Nephron progenitor cell (in vitro differentiated cells): ENCODE measurements at places on chromosomes 4 and X.
A peak's percentile ranks its signal among the peaks of the same experiment; 100 is the strongest.

DNA sequence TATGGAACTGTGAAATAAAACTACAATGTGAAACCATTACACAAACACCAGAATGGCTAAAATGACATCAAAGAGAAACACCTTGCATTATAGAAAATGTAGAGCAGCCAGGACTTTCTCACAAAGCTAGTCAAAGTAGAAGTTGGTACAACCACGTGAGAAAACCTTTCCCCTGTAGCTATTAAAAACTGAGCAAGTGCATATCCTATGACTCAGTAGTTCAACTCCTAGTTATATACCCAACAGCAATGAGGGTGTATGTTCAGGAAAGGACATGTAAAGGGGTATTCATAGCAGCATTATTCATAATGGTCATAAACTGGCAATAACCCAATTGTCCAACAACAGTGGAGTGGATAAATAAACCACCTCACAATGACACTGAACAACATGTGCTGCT lies 177.5 kb upstream of the NUDT10 start:
- DNase-seq = no peak

DNA sequence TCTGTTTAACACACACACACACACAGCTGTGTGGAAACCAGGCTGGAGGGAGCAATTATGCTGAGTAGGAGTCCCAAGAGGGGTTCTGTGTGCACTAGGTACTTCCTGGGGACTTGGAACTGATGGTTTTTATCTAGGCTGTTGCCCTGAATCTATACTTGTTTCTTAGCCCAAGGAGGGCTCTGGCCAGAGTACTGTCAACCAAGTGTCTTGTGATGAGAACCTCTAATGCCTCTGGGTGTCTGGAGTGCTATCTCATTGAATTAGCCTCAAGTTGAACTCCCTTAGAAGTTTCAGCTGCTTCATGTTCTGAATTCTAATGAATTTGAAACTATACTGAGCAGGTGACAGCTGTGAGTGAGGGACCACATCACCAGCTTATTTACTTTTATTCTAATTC lies 16.6 kb downstream of the ARHGAP24 start:
- DNase-seq = no peak

DNA sequence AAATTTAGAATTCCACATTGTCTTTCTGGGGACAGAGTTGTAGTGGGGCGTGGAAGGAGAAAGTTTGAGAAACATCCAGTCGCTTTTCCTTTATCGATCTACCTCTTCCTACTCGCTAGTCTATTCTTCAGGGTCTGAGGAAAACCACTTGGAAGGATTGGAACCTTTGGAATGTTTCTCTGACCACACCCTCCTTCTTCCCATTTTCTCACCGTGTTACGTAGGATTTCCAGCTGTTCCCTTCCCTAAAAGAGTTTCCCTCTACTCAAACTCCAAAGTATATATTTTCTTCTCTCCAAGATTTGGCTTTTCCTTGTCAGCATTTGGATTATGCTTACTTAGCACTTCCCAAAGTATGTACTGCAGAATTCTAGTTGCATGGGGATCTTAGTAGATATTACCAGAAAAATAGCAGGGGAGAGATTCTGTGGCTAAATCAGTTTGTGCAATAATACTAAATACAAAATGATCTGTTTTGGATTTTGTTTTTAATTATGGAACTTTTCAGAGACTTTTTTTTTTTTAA lies 4.9 kb downstream of the ENPEP start:
- DNase-seq = no peak

- DNase-seq = no peak
Measured at GRCh38 chr4:79739912-79740311, 331.9 kb upstream of the GK2 start.

- DNase-seq = no peak
Measured at GRCh38 chr4:139208404-139208945, 31.5 kb upstream of the ELF2 start.

GRCh38 chr4:7342223-7343080 lies 92.3 kb downstream of the PSAPL1 start:
- DNase-seq = no peak

DNA sequence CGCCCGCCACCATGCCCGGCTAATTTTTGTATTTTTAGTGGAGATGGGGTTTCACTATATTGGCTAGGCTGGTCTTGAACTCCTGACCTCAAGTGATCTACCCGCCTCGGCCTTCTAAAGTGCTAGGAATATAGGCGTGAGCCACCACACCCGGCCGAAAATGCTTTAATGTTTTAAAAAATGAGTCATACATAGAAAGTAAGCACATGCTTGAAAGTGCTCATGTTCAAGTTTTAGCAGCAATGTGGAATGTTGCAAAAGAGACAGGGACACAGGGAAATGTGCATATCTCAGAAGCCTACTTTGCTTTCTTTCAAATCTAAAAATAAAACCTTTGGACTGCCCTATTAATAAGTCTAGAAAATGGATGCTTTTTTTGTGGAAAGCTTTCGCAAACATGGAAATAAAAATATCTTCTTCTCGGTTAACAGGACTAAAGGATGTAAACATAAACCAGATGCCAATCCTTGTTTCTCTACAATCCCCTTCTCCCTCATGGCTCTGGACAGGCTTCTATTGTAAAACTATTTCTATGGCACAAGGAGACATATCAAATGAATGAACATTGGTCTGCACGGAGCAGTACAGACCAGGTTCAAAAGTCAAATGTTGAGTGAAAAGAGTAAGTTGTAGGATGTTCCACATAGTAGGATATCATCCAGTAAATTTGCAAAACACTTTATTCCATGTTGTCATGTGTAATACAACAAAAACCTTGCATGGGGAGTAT lies 15.0 kb downstream of the MECP2 start:
- no peak for DNase-seq

- DNase-seq = no peak
Measured at GRCh38 chr4:143404555-143404954, 67.9 kb downstream of the GAB1 start.

DNA sequence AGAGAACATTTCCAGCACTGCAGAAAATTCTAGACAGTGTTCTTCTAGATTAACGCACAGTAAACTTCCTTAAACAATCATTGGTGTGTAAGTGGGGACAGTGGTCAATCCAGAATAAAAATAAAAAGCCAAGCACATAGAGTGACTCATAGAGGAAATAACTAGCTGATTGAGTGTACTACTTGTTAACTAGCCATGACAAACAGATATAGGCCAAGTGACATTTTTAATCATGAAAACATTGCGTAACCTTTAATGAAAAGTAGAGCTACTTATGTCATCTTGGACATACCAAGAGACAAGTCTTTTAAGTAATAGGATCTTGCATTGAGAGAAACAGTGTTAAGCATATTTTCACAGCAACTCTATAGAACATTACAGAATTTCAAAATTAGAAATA lies 233.9 kb upstream of the MAB21L2 start:
- DNase-seq = no peak

DNA sequence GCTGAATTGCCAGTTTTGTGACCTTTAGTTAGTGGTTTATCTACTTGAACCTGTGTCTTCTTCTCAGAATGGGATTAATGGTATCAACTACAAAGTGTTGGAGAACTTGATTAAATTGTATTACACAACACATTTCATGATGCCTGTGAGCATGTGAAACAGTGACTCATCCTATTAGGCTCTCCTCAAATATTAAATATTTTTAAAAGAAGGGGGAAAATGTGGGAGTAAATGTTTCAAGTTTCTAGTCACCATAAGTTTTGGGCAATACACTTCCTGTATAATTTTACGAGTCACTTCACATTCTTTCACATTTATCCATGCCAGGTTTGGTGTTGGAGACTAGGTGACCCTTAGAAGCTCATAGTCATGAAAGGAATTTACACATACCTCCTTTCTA lies 147.0 kb downstream of the HS3ST1 start:
- DNase-seq = no peak

- no peak for DNase-seq
Measured at GRCh38 chr4:149988087-149988410, 90.2 kb upstream of the DCLK2 start.

DNA sequence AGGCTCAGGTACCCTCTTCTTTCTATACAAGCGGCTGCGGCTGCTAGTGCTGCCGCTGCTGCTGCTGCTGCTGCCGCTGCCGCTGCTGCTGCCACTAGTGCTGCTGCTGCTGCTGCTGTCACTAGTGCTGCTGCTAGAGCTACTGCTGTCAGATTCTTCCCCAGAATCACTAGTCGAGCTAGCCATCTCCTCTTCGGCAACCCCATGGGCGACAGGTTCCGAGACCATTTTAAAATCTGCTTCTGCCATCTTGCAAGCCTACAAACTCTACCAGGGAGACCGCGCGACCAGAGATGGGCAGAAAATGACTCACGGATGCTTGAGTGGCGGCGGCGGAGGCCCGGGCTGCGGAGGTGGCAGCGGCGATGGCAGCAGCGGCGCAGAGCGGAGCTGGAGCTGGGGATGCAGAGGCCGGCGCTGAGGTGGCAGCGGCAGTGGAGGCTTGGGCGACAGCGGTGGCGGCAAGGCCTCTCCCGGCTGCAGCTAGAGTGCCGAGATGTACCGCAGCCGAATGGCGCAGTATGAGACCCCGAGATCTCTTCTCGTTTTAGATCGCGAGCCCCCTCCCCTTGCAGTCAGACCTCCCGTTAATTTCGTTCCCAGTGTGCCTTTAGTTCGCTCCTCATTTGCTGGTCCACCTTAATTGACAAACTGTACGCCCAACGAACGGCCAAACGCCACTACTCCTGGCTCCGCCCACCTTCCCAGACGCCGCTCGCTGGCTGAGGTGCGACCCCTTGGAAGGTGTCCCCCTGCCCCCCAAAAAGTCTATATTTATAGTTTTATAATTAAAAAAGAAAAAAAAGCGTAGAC lies at the start of gene NAP1L3:
NAP1L3 (minus strand) TSS at position 523 of the 813 bp plus-strand sequence; CDS start at position 249, 274 bp downstream.
- peak; percentile 81 for DNase-seq

DNA sequence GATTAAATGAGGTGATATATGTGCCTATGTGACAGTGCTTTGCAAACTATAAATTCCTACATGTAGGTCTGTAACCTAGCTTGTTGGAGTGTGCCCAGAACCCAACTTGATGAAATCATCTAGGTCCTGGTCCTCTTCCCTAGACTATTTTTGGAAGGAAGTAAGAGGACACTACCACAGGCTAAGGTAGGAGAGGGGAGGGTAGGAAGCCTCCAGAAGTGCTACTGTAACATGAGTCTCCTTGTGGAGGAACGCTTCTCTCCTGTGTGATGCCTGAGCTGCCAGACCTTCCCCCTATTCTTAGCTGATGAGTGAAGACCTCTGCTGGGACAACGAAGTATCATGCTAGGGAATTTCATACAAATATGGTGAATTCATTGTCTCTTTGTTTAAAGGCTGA lies 41.8 kb upstream of the IL21 start:
- no peak for DNase-seq

- peak; percentile 13 for DNase-seq
Measured at GRCh38 chr4:137610960-137611359, 78.7 kb upstream of the PCDH18 start.

DNA sequence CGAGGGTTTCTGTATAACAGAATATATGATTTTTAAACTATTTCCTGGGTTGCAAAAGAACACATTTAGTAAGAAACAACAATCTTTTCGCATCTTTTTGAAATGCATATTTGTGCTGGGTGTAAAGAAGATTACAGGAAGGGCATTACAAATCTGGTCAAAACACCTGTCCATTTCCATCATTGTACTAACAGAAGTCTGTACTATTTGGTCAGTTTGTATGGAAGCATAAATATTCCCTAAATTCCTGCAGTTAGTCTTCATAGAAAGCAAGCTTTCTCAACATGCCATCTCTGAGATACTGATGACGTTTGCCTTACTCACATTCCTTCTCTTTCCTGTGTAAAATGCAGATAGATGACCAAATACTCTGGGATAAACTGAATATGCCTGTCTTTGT lies 203.3 kb downstream of the NWD2 start:
- DNase-seq = no peak

GRCh38 chrX:84044051-84044450 lies 143.9 kb downstream of the RPS6KA6 start:
- no peak for DNase-seq

DNA sequence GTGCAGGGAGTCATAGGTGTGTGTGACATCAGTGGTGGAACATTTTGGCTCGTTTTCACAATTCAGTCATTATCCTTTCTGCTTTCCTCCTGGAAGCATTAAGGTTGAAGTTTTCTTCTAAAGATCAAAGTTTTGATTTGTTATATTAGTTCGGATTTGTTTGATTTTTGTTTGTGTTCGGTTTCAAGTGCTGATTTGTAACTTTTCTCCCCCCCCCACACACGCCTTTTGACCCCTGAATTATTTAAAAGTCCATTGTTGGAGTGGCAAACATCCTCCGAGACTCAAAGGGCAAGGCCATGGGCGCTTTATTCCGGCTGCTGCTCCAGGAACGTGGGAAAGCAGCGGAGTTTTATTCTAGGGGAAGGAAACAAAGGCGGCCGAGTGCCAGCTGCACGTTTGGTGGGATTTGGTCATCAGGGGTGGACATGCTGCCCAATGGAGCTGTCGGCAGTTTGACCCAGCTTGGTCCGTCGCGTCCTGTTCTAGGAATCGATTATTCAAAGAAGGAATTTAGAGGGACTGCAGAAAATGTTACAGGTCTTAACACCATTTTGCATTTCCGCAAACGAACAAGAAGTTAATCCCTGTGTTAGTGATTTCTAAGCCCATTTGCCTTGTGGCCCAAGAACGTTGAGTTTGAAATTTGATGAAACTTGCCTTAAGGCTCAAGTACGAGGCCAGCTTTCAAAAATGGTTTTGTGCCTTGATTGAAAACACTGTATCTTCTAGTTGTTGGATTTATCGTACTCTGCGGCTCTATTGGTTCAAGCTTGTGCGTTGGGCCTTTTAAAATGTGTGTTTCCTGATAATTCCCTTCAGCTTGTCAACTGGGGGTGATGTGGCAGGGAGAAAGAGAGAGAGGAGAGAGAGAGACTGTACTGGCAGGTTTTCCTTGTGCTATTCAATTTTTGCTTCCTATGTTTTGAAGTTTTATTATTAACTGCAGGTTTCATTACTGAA lies 565 bp upstream of the ZNF41 start:
- peak; percentile 7 for DNase-seq

- DNase-seq = no peak
Measured at GRCh38 chr4:14096396-14096965, 469.0 kb upstream of the BOD1L1 start.

- no peak for DNase-seq
Measured at GRCh38 chrX:4627414-4627813, 914.0 kb upstream of the PRKX start.

- DNase-seq = no peak
Measured at GRCh38 chr4:182923796-182924340, 6.7 kb upstream of the DCTD start.

- no peak for DNase-seq
Measured at GRCh38 chrX:13994536-13995080, 35.1 kb downstream of the GEMIN8 start.

GRCh38 chr4:126753592-126753991 lies 879.2 kb upstream of the INTU start:
- DNase-seq = no peak
